Effector memory CD4-positive, alpha-beta T cell (primary cell): ENCODE measurements at places on chromosomes 12 and 14.

GRCh38 chr14:99774556-99775307, 18.5 kb upstream of the EML1 start:
- no peak for DNase-seq

GRCh38 chr12:127987199-127987901, 279.6 kb upstream of the TMEM132C start:
- no peak for DNase-seq

GRCh38 chr12:119024356-119024755, 43.0 kb downstream of the SRRM4 start:
- no peak for DNase-seq

DNA sequence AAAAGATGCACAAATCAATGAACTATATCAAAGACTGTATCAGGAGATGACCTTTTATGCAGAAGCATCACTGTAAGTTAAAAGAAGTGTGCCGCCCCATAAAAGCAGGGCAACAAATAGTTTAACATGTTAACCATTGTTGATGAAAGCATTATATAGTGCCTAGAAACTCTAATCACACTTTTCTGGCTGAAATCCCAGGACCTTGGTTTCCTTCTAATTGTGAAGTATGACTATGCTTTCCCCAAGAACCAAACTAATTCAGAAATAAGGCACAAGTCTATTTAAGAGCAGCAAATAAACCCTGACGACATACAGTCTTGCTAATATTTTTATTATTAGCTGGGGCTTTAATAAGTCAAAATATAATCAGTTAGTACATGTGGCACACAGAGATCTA, 21.7 kb downstream of the RACGAP1 start:
- no peak for DNase-seq

- DNase-seq, result no peak
These were observed 582 bp downstream of the SGPP1 start for GRCh38 chr14:63727231-63727735.

- no peak for DNase-seq
These were observed 49.8 kb downstream of the CKAP4 start for GRCh38 chr12:106197906-106198623.

DNA sequence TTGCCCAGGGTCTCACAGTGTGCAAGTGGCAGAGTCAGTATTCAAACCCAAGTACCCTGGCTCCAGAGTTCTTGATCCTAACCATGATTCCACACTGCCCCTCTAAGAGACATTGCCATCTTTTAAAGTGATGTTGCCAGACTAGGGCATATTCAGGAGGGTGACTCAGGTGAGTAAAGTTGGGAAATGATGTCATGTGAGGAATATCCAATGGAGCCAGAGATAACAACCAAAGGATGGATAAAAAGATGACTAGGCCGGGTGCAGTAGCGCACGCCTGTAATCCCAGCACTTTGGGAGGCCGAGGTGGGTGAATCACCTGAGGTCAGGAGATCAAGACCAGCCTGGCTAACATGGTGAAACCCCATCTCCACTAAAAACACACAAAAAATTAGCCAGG, 85.6 kb downstream of the SMOC1 start:
- DNase-seq, result no peak

DNA sequence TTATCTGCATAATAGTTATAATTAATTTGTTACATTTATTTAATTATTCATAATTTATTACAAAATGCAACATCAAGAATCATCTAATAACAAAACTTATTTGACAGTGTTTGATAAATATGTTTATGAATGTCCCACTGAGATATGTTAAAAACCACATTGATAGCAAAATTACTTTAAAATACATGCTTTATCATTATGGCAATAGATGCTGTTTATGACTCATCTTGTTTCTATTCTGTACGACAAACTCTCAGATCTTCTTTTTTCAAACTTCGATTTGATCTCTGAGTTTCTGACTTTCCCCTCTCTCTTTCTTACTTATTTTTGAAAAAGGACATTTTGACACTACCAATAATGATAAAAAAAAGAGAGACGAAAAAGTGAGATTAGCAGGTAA, 56.8 kb upstream of the LRRK2 start:
- DNase-seq, result no peak

- no peak for DNase-seq
These were observed 1.8 kb upstream of the MEG3 start for GRCh38 chr14:100824091-100824551.

DNA sequence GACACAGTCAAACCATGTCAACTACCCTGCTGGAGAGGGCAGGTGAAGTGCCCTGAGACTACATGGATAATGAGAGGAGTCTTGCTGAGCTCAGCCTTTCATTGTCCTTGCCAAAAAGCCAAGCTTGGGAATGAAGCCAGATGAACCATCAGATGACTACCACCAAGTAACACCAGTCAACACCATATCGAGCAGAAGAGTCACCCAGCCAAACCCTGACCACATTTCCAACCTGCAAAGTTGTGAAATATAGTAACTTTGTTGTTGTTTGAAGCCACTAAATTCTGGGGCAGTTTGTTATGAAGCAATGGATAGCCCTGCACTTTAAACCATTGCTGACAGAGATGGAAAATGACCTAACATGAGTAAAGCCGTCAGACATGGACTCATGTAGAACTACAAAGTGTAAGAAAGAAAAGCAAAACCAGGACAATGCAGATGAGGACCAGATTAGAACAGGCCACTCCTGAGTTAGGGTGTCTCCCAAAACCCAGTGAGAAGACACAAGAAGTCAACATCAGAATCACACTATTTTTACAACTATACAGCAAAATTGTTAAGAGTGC, 12.5 kb upstream of the CRADD start:
- no peak for DNase-seq

- DNase-seq, result peak; percentile 2
These were observed 33.7 kb downstream of the PAH start for GRCh38 chr12:102883204-102883799.

DNA sequence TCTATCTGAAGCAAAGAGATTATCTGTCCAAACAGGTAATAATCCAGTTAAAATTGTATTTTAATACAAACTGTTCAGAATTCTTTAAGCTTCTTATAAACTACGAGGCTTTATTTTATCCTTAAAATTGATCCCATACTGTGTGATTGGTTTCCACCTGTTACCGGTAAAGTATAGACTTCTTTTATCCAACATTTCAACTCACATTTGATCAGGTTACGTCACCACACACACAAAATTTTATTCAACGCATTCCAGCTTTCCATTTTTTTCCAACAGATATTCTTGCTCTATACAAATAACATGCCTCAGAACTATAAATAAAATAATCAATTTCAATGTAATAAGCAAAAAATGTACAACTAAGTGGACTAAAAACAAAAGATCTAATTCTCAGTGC, 4.5 kb downstream of the NOVA1 start:
- no peak for DNase-seq

GRCh38 chr12:8080120-8080519, 2.0 kb upstream of the NECAP1 start:
- DNase-seq, result no peak
